Naive thymus-derived CD8-positive, alpha-beta T cell (primary cell): ENCODE measurements at places on chromosomes 4 and X.

- no peak for DNase-seq
Observed at GRCh38 chrX:150873616-150874015, 24.9 kb downstream of the CD99L2 start.

- no peak for DNase-seq
Observed at GRCh38 chrX:121832446-121832845, 785.0 kb downstream of the GLUD2 start.

- DNase-seq = no peak
Observed at GRCh38 chr4:87179751-87180150, 40.7 kb downstream of the KLHL8 start.

DNA sequence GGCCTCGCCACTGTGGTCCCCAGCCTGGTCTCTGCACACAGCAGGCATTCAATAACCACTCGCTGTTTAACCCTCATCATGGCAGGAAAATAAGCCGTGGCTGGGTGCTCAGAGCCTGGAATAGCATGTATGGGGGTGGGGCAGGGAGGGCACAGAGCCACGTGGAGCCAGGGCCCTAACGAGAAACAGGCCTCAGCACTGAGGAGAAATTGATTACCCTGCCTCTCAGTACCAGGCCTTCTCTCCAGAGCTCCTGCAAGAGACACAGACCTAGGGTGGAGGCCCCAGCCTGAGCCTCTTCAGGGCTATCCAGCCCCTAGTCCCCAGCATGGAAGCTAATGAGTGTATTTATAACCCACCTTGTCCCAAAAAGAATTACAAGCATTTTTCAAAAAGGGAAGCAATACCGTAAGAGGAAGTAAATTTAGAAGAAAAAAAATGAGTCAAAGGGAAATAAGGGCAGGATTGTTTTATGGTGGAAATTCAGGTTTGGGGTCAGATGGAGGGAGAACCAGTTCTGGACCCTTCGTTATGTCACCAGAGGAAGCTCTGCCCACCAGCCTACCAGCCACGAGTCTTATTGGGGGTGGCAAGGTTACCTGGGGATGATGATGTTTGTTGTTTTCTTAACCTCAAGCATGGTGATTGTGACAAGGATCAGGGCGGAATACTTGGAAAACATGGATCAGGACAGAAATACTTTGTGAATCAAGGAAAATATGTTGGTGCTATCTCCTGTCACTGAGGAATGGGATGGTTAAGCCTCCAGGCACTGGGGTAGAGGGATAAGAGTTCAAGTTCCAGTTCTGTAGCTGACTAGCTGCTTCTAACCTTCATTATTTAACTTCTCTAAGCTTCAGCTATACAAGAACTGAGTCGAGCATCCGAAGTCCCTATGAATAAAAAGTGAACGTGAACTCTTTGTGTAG, 101.9 kb upstream of the RBPJ start:
- DNase-seq = no peak

- DNase-seq = no peak
Observed at GRCh38 chr4:17662694-17663093, 48.3 kb downstream of the MED28 start.

GRCh38 chr4:169106696-169107229, 96.7 kb upstream of the CBR4 start:
- no peak for DNase-seq

GRCh38 chr4:77590482-77590881, 15.1 kb upstream of the CXCL13 start:
- no peak for DNase-seq

GRCh38 chr4:41205854-41206460, 8.4 kb downstream of the APBB2 start:
- no peak for DNase-seq

DNA sequence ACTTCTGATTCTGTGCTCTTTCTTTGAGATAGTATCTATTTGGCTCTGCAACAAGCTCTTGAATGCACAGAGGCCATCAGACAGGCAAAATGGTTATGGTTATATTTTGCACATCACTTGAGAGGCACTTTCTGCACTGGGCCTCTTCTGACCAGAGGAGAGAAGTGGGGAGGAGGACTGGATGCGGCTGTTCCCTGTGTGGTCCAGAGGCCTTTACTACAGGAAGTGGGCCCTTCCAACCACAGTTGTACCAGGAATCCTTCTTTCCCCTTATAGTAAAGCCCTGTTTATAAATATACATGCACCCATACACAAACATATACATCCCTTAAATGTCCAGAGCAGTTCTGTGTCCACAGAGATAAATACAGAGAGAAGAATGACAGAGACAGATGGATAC, 182.7 kb upstream of the HHIP start:
- no peak for DNase-seq

- DNase-seq = no peak
Observed at GRCh38 chr4:128715616-128716015, 93.9 kb upstream of the JADE1 start.

DNA sequence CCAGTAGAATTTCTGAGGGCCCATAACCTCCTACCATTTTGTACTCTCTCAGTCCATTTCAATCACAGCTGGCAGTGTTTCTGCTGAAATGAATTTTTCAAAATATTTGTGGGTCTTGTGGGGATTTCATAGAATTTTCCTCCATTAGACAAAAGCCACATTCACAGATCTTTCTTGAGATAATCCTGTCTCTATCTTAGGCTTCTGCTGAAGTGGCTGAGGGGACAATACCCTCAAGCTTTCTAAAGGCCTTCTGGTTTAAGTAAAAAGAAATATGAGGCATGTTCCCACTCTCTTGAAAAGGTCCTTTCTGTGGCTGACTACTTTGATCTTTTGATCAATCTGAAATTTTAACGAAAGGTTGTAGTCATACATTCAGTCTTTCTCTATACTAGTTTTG, 1930.0 kb upstream of the AGA start:
- DNase-seq = no peak

DNA sequence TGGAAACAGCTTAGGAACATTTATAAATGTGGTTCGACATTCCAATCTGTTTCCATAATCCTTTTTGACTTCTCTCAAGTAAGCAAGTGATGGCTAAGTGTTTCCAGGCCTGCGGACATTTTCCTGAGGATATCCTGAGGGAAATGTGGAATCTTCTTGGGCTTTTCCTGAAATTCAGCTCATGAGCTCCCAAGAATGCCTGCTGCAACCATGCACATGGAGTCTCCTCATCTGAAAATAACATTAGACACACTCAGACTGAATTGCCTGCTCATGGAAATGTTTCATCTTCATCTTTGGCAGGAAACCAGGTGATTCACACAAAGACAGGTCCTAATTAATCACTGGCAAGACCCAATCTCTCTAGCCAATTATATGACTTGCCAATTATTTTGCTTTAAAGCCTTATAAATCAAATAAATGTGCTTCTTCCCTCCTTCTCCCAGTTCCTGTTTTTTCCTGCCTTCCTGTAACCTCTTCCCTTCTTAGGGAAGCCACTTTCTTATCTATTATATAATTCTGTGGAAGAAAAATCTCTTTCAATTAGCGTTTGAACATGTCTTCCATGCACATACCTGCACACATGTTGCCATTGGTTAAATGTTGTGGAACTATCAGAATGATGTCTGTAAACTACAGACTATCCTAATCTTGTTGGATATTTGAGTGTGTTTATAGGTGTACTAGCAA, 104.6 kb upstream of the MXRA5 start:
- no peak for DNase-seq

GRCh38 chr4:85866508-85866907, 391.6 kb downstream of the ARHGAP24 start:
- DNase-seq = no peak

DNA sequence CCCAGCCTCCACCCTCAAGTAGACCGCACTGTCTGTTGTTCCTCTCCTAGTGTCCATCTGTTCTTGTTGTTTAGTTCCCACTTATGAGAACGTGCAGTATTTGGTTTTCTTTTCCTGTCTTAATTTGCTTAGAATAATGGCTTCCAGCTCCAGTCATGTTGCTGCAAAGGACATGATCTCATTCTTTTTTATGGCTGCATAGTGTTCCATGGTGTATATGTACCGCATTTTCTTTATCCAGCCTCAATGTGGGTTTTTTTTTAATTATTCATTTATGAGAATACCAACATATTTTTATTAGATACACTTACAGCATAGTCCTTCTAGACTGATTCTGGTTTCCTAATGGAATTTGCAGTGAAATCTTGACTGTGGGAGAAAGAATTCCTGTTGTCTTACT, 1.3 kb downstream of the VMA21 start:
- no peak for DNase-seq

- no peak for DNase-seq
Observed at GRCh38 chr4:160319221-160319867, 1216.5 kb downstream of the RAPGEF2 start.

DNA sequence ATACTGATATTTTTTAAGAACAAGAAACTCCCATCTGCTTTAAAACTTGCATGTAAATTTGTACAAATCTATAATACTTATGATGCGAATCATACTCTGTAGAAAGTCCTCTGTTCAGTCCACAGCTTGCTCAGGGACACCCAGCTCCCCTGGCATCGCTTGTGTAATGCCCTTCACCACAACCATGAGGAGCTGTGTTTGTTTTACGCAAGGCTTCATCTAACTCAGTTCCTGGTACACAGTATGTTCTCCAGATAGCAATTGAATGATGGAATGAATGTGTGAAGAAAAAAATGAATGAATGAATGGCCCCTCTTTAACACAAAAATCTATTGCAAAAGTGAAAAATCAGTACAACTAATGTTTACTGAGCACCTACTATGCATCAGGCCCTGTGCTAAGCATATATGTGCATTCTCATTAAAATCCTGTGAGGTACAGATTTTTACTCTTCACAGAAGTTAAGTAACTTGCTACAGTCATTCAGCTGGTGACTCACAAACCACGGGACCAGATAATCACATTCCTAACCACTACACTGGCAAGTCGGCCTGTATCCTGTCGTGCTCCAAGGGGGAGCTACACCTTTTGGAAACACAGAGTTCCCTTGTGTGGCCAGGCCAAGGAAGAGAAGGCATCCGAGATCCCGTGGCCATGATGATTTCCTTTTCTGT, 58.7 kb upstream of the KDR start:
- DNase-seq = no peak

- no peak for DNase-seq
Observed at GRCh38 chr4:169117591-169118081, 107.6 kb upstream of the CBR4 start.

GRCh38 chrX:123736333-123736921, 3.6 kb upstream of the THOC2 start:
- DNase-seq = no peak

DNA sequence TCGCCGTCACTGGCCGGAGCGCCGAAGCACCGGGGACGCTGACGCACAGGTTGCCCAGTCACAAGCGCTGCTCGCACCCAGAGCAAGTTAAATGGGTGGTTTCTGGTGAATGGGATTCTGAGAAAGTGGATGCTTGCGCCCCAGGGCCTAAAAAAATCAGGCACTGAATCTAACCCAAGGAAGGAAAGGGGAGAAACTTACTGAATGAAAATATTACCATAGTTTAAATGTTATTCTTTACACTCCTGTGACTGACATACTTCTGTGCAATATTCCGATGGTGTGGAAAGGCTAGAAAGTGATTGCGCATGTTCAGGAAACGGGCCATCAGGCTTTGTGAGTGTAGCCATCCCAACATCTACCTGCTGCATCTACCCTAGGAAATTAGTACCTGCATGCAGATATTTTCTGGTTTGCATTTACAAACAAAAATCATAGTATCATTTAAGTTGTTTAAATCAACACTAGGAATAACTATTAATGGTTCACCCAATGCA, 838 bp upstream of the ABCG2 start:
- no peak for DNase-seq

- DNase-seq = no peak
Observed at GRCh38 chr4:144782345-144782744, 136.4 kb downstream of the HHIP start.

DNA sequence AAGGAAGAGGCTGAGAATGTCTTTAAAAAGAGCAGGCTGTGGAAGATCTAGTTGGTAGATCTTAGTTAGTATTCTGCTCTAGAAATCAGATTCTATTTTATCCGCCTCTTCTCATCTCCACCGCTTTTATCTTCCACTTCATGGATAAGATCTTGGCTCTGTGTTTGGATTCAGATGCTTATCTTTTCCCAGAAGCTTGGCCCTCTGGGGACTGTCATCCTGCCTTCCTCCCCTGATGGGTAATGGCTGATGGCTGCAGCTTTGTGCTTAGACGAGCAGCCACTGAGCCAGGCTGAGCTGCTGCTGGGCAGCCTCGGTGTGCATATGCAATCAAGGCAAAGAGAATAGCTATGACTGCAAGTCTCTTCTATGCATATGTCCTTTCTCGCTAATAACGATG, 23.5 kb downstream of the TRIML1 start:
- DNase-seq = no peak

DNA sequence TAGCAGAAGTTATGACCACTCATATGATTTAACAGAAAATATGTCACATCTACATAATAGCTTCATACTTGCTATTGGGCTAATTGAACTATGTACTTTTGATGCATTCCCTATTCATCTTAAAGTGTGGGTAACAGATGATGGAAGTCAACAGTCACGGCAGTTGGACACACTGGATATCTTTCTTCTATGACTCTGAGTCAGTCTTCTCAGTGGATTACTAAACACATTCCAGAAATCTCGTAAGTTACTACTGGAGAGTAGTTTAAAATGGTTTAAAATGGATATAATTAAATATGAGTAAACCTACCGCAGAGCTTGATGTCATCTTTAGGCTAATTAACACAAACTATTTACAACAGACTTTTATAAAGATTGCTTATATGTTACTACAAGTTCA, 30.1 kb upstream of the CFAP299 start:
- no peak for DNase-seq

DNA sequence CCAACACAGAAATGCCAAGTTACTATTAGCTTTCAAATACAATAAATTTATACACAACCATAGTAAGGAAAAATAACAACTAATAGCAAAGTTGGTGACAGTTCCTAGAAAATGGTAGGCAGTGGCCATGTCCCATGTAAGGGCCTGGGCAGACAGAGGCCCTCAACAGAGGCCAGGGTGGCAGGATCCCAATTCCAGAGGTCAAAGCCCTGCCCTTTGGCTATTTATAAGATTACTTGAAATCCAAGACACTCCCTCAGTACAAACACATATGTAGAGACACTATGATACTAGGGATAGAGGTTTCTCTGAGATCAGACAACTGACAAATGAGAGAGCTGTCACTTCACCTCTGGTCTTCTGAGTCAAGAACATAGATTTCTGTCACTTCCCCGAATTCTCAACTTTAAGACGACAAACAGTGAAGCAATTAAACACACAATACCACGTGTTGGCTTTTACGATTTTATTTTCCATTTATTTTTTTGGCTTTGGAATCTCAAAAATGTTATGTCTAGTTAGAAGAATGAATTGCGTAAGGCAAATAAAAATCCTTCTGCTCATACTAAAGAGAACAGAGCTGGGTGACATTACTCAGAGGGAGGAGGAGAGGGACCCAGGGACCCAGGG, 16.3 kb upstream of the MAOB start:
- no peak for DNase-seq

DNA sequence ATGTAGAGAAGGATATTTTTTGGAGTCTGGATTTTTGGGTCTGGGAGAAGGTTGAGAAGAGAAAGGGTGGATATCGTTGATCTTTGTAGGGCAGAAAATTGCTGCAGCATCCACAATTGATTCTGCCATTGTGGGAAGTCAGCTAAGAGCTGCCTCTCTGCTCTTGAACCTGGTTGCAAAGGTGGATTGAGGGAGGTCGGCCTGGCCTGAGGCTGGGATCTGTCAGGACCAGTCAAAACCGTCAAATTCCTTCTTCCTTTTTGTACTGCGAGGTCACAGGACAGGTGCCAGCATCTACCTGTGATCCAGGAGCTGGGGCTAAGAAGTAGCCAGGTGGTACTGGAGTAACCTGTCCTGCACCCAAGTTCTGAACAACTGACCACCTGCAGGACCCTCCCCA, 93.7 kb downstream of the SHOX start:
- DNase-seq = no peak

- DNase-seq = no peak
Observed at GRCh38 chr4:86564795-86565194, 29.3 kb upstream of the PTPN13 start.
